ENCODE measurements at places on chromosomes 13 and 19. TPM values are rescaled to one million over a fixed set of nuclear protein-coding genes. Genes with fewer than 3 reads are reported as not detected.

GRCh38 chr13:33992881-33993336 lies 175.0 kb downstream of the RFC3 start:
- H3K4me1 ChIP-seq, result no peaks in the 10 kb centered on the region
- no peak for DNase-seq
- no peaks in the 10 kb centered on the region for H3K36me3 ChIP-seq

DNA sequence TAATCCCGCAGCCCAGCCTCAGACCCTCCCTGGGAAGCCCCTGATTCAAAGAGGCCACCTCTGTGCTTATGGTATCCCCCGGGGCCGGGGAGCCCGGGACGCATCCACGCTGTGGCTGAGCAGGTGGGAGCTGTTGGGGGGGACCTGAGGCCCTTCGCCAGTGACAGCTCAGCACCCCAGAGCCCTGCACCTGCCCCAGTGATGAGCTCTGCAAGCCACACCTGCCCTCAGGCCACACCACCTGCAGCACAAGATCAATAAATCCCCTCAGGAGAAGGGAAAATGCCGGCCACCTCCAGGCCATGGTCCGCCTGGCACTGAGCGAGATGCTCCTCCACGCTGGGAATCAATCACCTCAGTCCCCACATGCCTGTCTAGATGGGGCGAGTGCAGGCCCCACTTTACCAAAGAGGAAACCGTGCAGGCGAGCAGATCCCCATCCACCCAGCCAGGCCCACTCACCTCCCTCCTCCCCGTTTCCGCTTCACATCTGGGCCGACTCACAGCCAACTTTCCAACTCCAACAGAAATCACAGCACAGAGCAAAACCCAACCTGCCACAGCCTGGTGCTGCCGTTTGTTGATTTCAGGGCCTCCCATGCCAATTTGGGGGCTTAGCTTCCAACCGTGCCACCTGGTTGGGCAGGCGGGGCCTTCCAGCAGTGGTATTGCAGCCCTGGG lies 12.8 kb downstream of the MOB3A start:
- H3K36me3 ChIP-seq, result no peaks in the 10 kb centered on the region
- no peak overlapping the region for H3K27ac ChIP-seq

GRCh38 chr13:72694314-72694713 lies 33.1 kb downstream of the MZT1 start:
- no peak for DNase-seq
- H3K4me3 ChIP-seq, result no peak overlapping the region
- H3K27me3 ChIP-seq, result no peaks in the 10 kb centered on the region
- H3K4me1 ChIP-seq, result no peaks in the 10 kb centered on the region
- peaks cover 7% of the 10 kb centered on the region for H3K36me3 ChIP-seq

- peaks cover 8% of the 10 kb centered on the region for H3K4me1 ChIP-seq
- H3K4me3 ChIP-seq, result no peak overlapping the region
- H3K36me3 ChIP-seq, result no peaks in the 10 kb centered on the region
- no peak for DNase-seq
These were observed 221.4 kb upstream of the SLC10A2 start for GRCh38 chr13:103287659-103288058.

GRCh38 chr19:39424934-39425333 lies 10.8 kb downstream of the RPS16 start:
- no peaks in the 10 kb centered on the region for H3K36me3 ChIP-seq
- no peak for DNase-seq
- no peak overlapping the region for H3K4me3 ChIP-seq
- H3K27ac ChIP-seq, result no peak overlapping the region
- H3K27me3 ChIP-seq, result peaks cover 15% of the 10 kb centered on the region
- H3K4me1 ChIP-seq, result peaks cover 2% of the 10 kb centered on the region

DNA sequence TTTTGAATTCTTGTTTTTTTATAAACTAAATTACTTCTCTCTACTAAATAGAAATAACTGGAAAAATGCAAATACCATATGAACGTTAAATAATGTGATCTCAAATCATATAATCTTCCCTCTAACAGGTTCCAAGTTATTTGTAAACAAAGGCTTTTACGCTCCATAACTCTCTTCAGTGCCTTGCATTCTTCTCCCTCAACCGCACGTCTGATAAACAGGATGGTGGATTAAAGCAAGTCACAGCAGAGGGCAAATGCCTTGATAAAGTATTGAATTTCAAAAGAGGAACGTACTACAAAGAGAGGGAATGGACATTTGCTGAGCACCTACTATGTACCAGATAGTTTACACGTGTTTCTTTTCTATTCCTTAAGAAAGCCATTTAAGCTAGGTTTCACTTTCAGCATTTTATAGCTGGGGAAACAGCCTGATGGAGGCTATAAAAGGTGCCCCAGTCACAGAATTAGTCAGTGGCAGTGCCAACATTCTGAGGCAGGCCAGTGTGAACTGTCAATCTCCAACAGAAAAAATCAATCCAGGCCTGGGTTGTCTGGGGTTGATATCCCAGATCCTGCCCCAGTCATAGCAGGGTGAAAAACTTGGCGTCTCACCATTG lies 15.8 kb downstream of the MRPS31 start:
- H3K27me3 ChIP-seq, result no peaks in the 10 kb centered on the region
- no peaks in the 10 kb centered on the region for H3K36me3 ChIP-seq
- H3K27ac ChIP-seq, result no peak overlapping the region
- H3K4me3 ChIP-seq, result no peak overlapping the region

GRCh38 chr19:49499030-49499670 lies 2.9 kb downstream of the RPS11 start:
- peaks cover 8% of the 10 kb centered on the region for H3K27me3 ChIP-seq
- peak overlapping the region; percentile 72 for H3K27ac ChIP-seq
- peak overlapping the region; percentile 55 for H3K4me3 ChIP-seq
- no peaks in the 10 kb centered on the region for H3K36me3 ChIP-seq

DNA sequence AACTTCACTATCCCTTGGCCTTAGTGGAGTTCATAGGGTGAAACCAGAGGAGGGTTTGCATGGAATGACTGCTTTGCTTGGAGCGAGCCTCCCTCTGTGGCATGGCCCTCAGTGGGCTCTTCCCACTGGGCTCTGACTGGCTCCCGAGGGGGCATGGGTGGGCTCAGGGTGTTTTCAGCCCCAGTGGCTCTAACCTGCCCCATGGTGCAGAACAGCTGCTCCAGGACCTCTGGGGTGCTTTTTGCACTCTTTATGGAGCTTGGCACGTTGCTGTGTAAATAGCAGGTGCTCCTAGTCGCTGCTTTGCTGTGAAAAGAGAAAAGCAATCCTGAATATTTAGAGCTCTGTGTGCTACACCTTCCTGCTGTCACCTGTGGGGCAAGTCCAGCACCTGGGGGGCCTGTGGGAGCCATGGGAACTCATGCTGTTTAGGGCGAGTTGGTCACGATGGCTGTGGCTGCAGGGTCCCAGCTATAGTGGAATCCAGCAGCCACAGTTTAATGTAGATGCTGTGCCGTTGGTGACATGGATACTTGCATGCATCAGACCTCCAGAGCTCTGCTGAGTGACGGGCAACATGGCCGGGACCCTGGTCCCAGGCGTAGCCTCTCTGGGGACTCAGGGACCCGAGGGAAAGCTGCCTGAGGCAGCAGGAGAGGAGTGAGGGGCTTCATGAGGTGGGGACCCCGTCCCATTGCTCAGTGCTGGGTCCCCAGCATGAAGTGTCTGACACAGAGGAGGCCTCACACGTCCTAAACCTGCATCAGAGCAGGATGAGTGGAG lies 14.3 kb upstream of the MCF2L start:
- peaks cover 2% of the 10 kb centered on the region for H3K27me3 ChIP-seq
- H3K4me1 ChIP-seq, result peaks cover 27% of the 10 kb centered on the region
- H3K36me3 ChIP-seq, result no peaks in the 10 kb centered on the region
- no peak overlapping the region for H3K4me3 ChIP-seq
- no peak for DNase-seq

DNA sequence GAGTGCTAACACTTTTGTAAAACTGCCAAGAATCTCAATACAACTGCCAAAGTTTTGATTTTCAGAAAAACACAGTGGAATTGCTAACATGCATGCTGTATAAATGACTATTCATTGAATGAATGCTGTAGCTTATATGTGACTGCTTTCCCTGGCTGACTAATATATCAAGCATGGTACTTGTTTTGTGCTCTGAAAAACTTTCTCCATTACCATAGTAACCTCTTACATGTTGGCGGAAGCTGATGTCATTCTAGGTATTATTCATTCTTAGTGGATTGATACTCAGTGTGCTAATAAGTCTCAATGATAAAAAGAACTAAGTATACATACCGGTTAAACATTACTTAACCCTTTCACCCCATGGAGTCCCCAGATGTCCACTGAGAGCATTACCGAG lies 166.1 kb upstream of the MYO16 start:
- no peaks in the 10 kb centered on the region for H3K4me1 ChIP-seq
- DNase-seq, result no peak
- H3K4me3 ChIP-seq, result no peak overlapping the region
- no peaks in the 10 kb centered on the region for H3K27me3 ChIP-seq

DNA sequence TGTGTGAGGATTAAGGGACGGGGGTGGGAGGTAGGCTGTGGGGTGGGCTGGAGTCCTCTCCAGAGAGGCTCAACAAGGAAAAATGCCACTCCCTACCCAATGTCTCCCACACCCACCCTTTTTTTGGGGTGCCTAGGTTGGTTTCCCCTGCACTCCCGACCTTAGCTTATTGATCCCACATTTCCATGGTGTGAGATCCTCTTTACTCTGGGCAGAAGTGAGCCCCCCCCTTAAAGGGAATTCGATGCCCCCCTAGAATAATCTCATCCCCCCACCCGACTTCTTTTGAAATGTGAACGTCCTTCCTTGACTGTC lies 5.5 kb downstream of the FOSB start:
- no peak overlapping the region for H3K4me3 ChIP-seq
- no peak for DNase-seq
- peaks cover 16% of the 10 kb centered on the region for H3K27me3 ChIP-seq

- peak; percentile 65 for DNase-seq
- peaks cover 3% of the 10 kb centered on the region for H3K36me3 ChIP-seq
- H3K4me3 ChIP-seq, result peak overlapping the region; percentile 88
- H3K27ac ChIP-seq, result peak overlapping the region; percentile 100
- H3K4me1 ChIP-seq, result peaks cover 24% of the 10 kb centered on the region
- peaks cover 6% of the 10 kb centered on the region for H3K27me3 ChIP-seq
These were observed 50.4 kb downstream of the MYO9B start for GRCh38 chr19:17125728-17126677.

DNA sequence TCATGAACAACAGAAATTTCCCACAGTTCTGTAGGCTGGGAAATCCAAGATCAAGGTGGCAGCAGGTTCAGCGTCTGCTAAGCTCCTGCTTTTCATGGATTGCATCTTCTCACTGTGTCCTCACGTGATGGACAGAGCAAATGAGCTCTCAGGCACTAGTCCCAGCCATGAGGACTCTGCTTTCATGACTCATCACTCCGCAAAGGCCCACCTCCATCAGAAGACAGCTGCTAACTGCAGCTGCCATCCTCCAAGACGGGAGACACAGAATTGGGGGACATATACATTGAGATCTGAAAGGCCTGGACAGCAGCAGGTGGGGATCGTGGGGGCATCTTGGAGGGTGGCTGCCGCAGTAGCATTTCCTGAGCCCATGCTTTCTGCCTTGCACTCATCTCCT lies 44.4 kb upstream of the SPATA13 start:
- no peak overlapping the region for H3K4me3 ChIP-seq
- no peaks in the 10 kb centered on the region for H3K36me3 ChIP-seq
- no peaks in the 10 kb centered on the region for H3K27me3 ChIP-seq

DNA sequence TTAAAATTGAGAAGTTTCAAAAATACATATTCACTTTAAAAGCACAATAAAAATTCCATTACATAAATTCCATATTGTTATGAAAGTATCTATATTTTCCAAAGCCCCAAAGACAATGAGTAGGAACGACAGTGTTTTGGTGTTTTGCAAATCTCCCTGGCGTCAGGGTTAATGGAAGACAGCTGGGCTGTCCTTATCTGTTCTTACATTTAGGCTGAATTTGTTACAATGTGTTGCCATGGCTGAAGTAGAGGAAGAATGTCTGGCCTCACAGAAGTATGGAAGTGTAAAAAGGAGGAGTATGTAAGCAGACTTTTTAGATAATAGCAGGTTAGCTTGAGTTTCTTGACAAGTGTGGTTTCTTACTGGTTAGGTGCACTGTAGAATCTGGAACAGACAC lies 124.4 kb upstream of the SPATA13 start:
- no peak for DNase-seq
- H3K27me3 ChIP-seq, result peaks cover 2% of the 10 kb centered on the region
- no peaks in the 10 kb centered on the region for H3K36me3 ChIP-seq
- no peaks in the 10 kb centered on the region for H3K4me1 ChIP-seq
- H3K27ac ChIP-seq, result no peak overlapping the region
- H3K4me3 ChIP-seq, result no peak overlapping the region

GRCh38 chr19:22935151-22935550 lies 67.8 kb downstream of the ZNF728 start:
- DNase-seq, result no peak
- H3K36me3 ChIP-seq, result peaks cover 5% of the 10 kb centered on the region
- peaks cover 2% of the 10 kb centered on the region for H3K27me3 ChIP-seq
- H3K4me3 ChIP-seq, result no peak overlapping the region
- H3K27ac ChIP-seq, result no peak overlapping the region

- peak overlapping the region; percentile 80 for H3K27ac ChIP-seq
- peak overlapping the region; percentile 80 for H3K4me3 ChIP-seq
- peaks cover 4% of the 10 kb centered on the region for H3K4me1 ChIP-seq
- peak; percentile 95 for DNase-seq
- peaks cover 17% of the 10 kb centered on the region for H3K27me3 ChIP-seq
These were observed 1.5 kb upstream of the ATP5F1D start for GRCh38 chr19:1239796-1240737.

DNA sequence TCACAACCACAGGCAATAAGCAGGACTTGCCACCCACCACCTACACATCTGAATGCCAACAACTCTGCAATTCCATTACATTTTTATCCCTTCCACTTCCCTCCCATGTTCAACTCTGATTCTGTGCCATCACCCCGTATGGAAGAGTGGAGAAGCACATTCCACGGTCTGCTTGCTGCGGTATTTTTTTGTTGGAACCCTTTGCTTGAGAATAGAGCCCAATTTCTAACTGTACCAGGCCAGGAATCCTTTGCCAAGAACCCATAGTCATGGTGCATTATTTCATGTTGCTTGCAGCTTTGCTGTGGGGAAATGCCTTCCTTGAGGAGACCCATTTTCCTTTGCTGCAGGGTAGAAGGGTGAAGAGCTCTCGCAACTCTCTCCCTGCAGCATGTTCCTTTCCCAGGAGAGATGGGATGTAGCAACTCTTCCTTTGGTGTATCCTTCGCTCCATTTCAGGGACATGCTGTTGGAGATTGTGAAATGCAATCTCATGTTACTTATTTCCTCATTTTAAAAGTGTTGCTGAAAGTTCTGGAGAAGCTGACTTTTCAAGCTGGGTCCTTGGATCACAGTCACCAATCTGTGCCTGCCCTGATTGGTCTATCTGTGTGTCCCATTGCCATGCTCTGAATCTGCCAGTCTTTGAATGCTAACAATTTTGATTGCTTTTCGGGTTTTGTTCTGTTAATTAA lies 69.8 kb upstream of the STARD13 start:
- H3K27ac ChIP-seq, result no peak overlapping the region
- peaks cover 22% of the 10 kb centered on the region for H3K4me1 ChIP-seq
- no peaks in the 10 kb centered on the region for H3K36me3 ChIP-seq
- no peak overlapping the region for H3K4me3 ChIP-seq
- no peak for DNase-seq

- DNase-seq, result no peak
- H3K27ac ChIP-seq, result no peak overlapping the region
- peaks cover 16% of the 10 kb centered on the region for H3K4me1 ChIP-seq
These were observed 2.5 kb upstream of the UBE2M start for GRCh38 chr19:58560921-58561320.

ZNF845 gene
- total RNA-seq, result 8.5 TPM

ZNF738 gene
- total RNA-seq, result 80.3 TPM

ZNF763 gene
- total RNA-seq, result 10.3 TPM

PTGIR gene
- 0.27 TPM for total RNA-seq

C13orf46 gene
- total RNA-seq, result 0.71 TPM

MBD3L4 gene
- total RNA-seq, result not detected

RRAS gene
- total RNA-seq, result 4.7 TPM

B3GNT3 gene
- total RNA-seq, result not detected

GSX1 gene
- not detected for total RNA-seq
